CD4-positive, alpha-beta T cell treated with Interleukin-17A for 1 hour (primary cell): ENCODE measurements at places on chromosomes 16 and 17.

- no peak for DNase-seq
Measured at GRCh38 chr16:9570521-9570920, 479.1 kb downstream of the HAPSTR1 start.

DNA sequence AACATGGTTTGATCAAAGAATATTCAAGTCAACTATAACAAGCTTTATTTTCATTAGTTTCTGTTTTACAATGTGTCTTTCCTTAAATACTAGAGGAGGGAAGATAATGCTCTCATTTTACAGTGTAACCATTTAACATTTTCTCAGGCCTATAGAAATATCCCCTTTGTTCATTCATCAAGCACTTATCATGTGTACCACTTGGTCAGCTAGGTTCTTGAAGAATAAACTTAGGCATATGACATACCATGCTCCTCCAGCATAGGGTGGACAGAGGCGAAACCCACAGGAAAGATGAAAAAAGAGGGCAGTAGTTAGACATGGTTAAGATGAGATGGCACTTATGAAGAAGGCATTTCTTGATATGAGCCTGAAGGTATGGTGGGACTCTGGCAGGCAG, 34.0 kb upstream of the HLF start:
- no peak for DNase-seq

- DNase-seq, result peak; percentile 59
Measured at GRCh38 chr17:31008374-31009041, 37.7 kb downstream of the RNF135 start.

DNA sequence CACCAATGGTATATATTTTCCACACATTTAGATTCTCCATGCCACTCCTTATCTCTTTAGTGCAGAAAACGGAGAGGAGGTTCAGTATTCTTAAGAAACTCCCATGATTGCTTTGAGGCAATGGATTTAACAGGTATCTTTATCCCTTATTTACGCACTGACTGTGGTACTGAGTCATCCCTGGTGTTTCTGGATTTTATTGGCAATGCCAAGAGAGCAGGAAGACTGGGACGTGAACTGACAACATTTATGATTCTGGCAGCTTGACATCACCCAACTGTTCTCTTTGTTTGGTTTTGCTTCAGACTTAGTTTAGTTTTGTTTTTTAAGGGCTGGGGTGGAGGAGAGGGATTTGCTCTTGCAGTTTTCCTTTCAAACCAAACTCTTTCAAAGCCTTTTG, 131.4 kb downstream of the WWOX start:
- DNase-seq, result no peak

- no peak for DNase-seq
Measured at GRCh38 chr17:66712453-66712852, 122.5 kb upstream of the CACNG5 start.

DNA sequence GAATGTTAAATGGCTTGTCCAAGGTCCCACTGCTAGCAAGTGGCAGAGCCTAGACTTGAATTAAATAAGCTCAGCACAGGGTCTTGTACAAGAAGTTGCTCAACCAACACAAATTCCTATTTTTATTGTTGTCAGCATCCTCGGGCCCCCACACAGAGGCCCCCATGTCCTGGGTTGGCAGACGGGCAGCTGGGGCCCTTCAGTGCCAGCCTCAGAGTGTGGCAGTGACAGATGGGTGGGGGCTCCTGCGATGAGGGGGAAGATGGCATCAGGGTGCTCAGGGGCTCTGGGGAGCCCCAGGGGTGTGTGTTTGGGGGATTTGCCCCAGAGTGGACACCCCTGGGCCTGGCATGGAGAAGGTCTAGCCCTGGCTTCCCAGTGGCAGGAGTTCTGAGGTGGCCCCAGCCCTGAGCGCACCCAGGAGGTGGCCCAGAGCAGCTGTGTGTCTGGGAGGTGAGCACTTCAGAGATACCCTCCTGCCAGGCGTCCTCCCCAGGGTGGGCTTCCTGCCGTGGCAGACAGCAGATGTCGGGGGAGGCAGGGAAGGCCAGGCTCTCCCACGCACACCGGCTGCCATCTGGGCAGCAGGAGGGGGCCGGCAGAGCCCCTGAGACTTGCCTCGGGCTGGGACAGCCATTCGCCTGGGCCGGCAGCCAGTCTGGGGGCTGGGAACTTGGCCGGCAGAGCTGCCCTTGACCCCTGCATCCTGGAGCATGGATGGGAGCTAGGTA, 150.8 kb downstream of the C16orf78 start:
- DNase-seq, result no peak

GRCh38 chr16:17173281-17173680, 297.5 kb downstream of the XYLT1 start:
- peak; percentile 27 for DNase-seq

- no peak for DNase-seq
Measured at GRCh38 chr17:83089328-83090132, 10.1 kb downstream of the METRNL start.

DNA sequence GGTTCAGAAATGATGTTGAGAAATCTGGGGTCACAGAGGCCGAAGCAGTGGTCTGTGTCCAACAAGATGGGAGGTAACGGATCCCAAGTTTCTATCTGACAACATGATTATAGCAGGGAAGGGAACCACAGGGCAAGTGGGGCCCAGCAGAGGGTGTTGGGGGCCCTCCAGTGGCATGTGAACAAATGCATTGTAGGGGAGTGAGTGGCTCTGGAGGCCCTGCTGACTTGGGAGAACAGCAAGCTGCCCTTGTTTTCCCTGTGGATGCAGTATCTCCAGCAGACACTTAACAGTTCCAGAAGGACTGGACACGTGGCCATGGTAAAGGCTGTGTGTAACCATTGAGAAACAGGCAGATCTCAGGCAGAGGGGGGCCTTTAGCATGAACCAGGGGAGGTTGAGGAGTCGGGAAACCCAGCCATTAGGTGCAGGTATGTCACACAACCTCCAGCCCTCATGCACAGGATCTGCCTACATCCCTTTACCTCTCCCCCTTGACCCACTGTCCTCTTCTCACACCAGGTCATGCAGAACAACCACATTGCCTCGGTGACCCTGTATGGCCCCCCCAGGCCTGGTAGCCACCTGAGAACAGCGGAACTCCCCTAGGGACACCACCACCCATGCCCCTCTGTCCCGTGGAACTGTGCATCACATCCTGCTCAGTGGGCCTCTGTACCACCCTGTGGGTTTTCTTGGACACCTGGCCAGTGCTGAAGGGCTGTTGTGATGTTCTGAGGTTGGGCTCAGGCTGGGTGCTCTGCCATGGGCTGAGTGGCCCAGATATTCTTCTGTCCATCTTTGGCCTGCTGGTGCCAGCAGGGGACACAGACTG, 4.1 kb downstream of the B3GNT9 start:
- no peak for DNase-seq

- DNase-seq, result no peak
Measured at GRCh38 chr17:4003501-4004421, 39.5 kb upstream of the ATP2A3 start.

DNA sequence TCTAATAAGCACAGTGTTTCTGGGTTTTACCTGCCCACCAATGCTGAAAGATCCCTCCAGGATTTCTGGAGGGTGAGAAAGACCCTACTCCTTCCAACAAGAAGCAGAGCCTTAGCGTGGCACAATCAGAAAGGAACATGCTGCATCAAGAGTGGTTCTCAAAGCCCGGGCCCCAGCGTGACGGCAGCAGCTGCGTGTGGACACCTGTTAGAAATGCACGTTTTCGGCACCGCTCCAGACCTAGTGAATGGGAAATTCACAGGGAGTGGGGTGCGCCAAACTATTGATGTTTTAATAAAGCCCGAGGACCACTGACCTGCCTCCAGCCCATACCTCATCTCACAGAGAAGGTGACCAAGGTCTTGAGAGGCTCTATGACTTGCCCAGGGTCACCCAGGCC, 55.8 kb downstream of the PECAM1 start:
- no peak for DNase-seq

- DNase-seq, result peak; percentile 28
Measured at GRCh38 chr16:12535535-12536411, 267.9 kb downstream of the CPPED1 start.

DNA sequence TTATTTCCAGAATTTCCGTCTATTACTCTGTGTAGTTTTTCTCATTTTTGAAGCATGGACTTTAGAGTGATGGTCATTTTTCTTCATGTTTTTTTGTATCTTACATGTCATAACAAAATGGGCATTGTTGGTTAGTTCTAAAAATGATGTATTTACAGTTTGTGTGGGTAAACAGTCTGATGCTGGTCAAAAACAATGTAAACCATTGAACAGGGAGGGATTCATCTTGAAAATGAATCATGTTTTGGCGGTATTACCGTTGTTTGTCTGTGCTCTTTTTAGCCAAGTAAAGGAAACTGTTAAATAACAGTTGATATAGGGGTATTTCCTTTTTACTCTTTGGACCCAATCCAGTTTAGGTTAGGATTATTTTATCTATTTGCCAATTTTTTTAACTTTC, 315.8 kb downstream of the BCAS3 start:
- no peak for DNase-seq

DNA sequence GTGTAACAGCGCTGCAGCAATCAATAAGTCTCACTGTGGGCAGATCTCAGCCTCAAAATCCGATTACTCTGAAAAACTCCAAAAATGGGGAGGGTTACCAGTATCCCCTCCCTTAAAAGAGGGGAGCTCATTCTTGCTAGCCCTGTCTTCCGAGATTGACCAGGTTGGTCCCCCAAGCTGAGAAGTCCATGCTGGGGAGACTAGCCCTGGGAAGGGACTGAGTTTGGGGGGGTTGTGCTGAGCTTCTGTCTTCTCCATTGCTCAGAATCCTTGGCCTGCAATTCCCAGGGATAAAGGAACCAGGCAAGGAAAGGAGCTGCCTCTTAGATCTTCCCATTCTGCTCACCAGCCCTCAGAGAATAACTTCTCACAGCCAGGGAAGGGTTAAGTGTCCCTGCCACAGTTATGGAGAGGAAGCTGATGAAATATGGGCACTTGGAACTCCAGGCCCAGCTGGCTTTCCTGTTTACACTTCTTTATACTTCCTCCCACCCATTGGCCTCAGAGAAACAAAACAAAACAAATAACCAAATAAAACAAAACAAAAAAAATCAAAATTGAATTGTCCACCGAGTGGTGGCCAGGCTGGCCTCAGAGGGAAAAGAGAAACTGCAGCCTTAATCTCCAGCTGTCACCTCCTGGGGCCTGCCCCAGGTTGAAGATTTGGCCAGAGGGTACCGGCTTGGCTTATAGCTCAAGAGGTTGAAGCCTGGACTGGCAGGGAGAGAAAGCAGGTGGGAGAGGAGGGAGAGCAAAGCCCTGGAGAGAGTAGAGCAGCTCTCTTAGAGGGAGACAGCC, 2.6 kb downstream of the HOXB3 start:
- DNase-seq, result no peak

GRCh38 chr16:143456-143855, 5.0 kb upstream of the NPRL3 start:
- no peak for DNase-seq

DNA sequence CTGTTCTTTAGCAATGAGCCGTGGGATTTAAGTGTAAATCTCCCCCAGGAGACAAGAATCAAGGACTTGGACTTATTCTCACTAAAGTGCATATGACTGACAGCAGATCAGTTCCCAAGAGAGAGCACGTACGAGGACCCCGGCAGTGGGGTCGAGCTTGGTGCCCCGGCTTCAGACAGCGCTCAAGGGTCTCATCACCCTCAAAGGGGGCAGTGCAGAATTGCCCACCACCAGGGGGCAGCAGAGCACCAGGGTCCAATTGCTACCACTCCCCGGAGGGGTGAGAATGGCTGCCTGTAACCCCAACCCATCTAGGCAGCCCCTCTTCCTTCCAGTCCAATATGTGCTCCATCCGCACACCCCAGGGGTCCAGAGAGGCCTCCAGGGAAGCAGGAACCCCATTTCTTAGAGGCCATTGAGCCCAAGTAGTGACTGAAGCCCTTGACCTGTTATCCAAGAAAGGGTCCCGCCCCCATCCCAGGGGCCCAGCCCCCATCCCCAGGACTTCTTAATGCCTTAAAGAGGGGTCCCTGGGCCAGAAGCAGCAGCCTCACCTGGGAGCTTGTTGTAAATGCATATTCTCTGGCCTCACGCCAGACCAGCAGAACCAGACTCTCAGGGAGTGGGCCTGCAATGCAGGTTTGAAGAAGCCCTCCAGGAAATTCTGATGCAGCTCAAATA, 86.1 kb downstream of the ZDHHC7 start:
- DNase-seq, result peak; percentile 57

GRCh38 chr17:72984926-72985325, 107.6 kb downstream of the SLC39A11 start:
- no peak for DNase-seq

- DNase-seq, result no peak
Measured at GRCh38 chr16:51535591-51535990, 384.5 kb upstream of the SALL1 start.

DNA sequence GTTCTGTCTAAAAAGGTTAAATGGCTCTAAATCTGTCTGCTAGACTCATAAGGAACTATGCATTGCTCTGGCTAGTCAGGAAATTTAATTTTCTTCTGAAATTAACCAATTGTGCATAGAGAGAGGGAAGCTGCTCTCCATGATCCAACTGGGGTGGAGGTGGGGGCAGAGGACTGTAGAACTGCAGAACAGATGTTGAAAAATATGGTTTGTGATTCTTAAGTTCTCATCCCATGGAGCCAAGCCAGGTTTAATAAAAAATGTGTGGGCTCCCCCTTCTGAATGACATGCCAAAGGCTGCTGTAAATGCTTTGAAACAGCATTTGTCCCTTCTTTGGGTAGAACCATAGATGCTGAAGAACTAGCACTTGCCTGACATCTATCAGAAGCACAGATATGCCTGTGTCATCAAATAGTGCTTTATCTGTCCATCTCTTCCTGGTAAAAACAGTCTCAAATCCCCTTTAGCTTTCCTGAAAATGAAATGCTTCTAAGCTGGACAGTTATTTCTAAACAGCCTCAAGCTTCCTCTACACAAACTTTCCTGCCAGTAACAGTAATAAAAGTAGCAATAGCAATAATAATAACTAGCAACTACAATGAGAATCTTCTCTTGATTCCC, 221.4 kb downstream of the CDH8 start:
- DNase-seq, result no peak

- no peak for DNase-seq
Measured at GRCh38 chr16:81913222-81913621, 98.0 kb downstream of the SDR42E1 start.

DNA sequence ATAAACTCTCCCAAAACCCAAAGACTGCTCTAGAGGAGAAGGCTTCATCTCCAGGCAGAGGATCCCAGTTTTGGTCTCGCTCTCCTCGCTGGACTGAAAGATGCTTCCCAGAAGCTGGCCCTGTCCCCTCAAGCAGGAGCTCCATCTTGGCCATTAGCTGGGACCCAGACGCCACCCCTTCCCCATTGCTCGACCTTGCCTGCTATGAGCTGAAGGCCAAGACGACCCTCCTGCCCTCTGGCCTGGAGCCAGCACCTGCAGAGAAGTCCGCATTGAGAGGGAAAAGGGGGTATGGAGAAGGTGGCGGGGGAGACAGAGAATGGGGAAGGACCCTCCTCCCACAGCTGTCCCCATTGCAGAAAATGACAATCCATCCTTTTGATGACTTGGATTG, 3.6 kb upstream of the RCVRN start:
- no peak for DNase-seq

DNA sequence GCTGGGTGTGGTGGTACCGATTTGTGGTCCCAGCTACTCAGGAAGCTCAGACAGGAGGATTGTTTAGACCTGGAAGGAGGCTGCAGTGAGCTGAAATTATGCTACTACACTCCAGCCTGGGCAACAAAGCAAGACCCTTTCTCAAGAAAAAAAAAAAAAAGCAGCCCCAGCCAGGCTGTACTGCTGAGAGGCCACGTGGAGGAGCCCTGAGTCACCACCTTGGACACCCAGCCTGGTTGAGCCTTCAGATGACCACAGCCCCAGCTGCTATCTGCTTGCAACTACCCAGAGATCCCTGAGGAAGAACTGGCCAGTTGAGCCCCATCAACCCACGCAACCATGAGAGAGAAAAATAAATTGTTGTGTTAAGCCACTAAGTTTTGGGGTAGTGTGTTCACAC, 23.6 kb upstream of the GPRC5C start:
- no peak for DNase-seq

- no peak for DNase-seq
Measured at GRCh38 chr17:47072886-47073285, 93.8 kb upstream of the RPRML start.
